CD4-positive, CD25-positive, alpha-beta regulatory T cell (primary cell): ENCODE measurements at places on chromosomes 7 and 10.

GRCh38 chr10:75754096-75754831 lies 322.8 kb downstream of the LRMDA start:
- no peak for DNase-seq

DNA sequence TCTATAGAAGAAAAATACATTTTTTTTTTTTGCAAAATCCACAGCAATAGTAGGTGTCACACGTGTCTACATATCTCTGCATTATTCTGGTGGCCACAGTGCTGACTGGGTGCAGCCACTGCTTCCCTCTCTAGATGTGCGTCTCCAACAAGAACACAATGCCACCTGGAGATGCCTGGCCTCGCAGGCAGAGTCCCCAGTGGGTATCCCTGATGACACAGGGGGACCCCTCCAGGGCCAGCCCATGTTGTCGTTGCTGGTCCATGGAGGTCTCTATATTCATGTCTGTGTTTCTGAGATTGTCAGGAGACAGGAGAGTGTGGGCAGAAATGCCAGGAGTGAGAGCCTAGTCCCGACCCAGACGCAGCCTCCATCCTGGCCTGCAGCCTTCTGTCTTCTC lies 345.9 kb upstream of the SHH start:
- DNase-seq = no peak

DNA sequence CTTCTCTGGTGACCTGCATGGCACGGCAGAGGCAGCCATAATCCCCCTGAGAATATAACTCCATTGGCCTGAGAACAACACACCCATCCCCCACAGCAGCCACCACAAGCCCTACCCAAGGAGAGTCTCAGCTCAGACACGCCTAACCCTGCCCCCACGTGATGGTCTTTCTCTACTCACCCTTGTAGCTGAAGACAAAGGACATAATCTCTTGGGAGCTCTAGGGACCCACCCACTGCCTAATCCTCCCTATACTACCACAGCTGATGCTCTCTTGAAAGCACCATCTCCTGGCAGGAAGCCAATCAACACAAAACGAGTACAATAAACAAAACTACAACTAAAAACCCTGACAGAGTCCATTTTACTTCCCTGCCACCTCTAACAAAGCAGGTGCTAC lies 30.7 kb upstream of the HPSE2 start:
- no peak for DNase-seq

- DNase-seq = no peak
Measured at GRCh38 chr7:83870515-83870914, 221.6 kb upstream of the SEMA3E start.

GRCh38 chr10:117137031-117137910 lies 799 bp downstream of the VAX1 start:
- DNase-seq = no peak

DNA sequence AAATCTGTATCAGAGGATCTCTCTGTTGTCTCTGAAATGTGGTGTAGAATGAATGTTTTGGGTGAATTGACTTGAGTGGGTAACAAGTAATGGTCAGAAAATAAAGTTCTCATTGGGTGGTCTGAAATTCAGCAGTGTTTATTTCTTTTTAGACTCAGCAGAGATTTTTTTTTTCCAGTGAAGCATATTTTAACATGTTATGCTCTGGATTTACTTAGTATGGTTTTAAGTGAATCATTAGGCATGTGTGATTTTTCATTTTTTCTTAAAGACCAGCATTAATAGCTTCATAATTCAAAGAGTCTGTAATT lies 63.5 kb downstream of the REEP3 start:
- no peak for DNase-seq

- no peak for DNase-seq
Measured at GRCh38 chr10:95536017-95536416, 25.2 kb downstream of the SORBS1 start.

GRCh38 chr10:33037726-33038125 lies 79.7 kb upstream of the ITGB1 start:
- DNase-seq = no peak

- DNase-seq = no peak
Measured at GRCh38 chr10:36089790-36090440, 447.8 kb upstream of the FZD8 start.

GRCh38 chr10:91007655-91008054 lies 86.8 kb upstream of the ANKRD1 start:
- no peak for DNase-seq

DNA sequence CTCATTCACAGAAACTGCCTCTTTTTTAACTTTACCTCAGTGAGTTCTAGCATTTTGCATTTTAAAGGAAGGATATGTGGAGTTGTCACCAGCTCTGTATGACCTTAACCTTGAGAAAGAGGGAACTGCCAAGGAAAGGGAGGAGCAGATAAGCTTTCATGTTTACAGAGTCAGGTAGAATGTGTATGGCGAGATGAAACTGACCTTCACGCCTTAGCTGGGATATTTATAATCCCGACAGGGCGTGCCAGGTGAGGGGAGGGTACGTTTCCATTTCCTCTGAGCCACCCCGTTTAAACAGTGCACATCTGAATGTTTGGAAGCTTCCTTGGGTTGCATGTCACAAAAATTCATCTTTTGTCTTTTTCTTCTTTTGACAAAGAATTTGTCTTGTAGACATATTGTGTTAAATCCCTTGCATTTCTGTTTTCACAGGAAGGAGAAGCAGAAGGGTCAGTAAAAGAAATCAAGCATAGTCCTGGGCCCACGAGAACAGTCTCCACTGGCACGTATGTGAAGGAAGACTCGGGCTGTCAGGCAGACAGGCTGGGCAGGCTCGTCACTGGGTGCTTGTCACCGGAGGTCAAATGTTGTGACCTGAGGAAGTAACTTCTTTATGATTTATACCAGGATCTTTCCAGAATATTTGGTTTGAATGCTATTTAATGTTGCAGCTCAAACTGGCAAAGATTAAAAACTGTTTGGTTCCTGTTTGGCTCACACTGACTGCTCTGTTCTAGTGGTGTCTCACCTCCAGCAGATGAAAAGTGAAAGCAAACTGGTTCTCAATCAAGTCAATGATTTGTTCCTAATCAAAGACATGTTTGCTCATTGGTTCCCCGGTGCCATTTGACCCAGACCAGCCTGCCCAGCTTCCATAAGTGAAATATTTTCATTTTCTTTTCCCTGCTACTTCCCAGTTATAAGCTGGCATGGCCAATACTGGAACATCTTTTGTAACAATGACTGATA lies 16.2 kb downstream of the OPTN start:
- DNase-seq = no peak

GRCh38 chr7:7805511-7806153 lies 87.2 kb upstream of the RPA3 start:
- DNase-seq = no peak

DNA sequence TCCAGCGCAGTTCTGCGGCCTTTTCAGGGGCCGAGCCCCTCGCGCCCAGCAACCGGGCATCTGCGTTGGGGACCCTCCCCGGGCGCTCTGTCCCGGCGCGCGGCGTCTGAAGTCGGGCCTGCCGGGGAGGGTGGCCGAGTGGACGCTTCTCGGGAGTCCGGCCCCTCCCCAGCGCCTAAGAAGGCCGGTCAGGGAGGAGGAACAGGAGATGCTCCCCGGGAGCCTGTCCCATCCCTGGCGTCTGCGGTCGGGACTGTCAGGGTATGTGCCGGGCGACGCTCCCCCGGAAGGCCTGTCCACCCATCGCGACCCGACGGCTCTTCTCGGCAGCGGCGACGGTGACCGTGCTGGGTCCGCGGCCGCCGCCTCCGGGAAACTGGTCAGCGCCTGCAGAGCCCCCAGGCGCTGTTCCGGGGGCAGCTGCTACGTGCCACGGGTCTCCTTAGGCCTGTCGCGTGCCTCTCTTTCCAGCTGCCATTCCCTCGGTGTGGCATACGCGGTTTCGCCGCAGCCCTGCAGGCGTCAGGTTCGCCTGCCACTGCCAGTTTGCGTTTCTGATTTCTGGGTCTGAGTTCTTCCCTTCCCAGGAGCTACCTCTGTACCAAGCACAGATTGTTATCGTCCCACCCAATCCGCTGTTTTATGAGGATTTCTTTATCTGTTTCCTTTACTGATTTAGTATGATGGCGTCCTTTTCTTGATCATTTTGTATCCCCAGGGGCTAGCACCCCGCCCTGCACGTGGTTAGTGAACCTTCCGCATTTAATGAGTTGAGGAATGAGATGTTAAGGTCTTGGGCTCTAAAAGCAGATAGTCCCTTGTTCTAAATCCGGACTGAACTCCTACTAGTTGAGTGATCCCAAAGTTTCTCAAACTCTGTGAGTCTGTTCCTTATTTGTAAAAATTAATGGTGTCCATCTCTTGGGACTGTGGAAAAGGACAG lies 782 bp downstream of the IFIT5 start:
- peak; percentile 45 for DNase-seq

DNA sequence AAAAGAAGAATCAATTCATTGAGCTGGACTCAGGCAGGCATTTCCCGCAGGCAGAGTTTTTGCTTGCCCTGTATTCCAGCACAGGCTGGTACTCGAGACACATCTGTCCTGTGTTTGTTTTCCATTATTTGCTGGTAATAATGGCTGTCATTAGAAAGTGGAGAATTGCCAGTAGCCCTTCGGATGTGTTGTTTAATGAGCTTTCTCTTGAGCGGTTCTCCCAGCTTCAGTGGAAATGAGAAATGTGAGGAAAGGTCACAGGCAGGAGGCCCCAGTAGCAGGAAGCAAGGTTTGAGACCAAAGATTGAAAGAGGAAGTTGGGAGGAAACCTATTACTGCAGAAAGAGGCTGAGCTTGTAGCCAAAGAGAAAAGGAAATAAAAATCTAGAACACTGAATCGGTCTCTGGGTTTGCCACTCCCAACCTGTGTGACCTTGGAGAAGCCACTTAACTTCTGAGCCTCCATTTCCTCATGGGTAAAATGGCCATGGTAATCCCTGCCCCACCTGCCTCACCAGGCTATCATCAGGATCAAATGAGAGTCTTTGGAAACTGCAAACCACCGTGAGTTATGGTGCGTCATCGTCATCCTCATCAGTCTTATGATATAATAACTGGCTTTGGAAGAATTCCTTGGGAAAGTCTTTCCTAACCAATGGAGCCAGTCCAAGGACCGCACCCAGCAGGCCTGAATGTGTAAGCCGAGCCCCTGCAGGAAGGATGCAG lies 67.7 kb downstream of the TACR2 start:
- no peak for DNase-seq

- no peak for DNase-seq
Measured at GRCh38 chr10:96609510-96609909, 22.7 kb upstream of the TM9SF3 start.
